ENCODE measurements at places on chromosomes 4 and X. TPM values are rescaled to one million over a fixed set of nuclear protein-coding genes. Genes with fewer than 3 reads are reported as not detected.

Gene PRRG3
- total RNA-seq: not detected

Gene AWAT2
- total RNA-seq: not detected

Gene LRIT3
- not detected for total RNA-seq

Gene RBM47
- 6.4 TPM for total RNA-seq

Gene STPG2
- not detected for total RNA-seq

Gene DAPP1
- total RNA-seq: 2.2 TPM

Gene GPR78
- 0.16 TPM for total RNA-seq

Gene XPNPEP2
- total RNA-seq: not detected

Gene TMEM271
- total RNA-seq: not detected

Gene PRKG2
- total RNA-seq: 0.27 TPM
